ENCODE measurements at places on chromosomes 11 and 22.

GRCh38 chr11:63896071-63896470 lies 20.9 kb downstream of the RCOR2 start:
- DNase-seq: no peak

DNA sequence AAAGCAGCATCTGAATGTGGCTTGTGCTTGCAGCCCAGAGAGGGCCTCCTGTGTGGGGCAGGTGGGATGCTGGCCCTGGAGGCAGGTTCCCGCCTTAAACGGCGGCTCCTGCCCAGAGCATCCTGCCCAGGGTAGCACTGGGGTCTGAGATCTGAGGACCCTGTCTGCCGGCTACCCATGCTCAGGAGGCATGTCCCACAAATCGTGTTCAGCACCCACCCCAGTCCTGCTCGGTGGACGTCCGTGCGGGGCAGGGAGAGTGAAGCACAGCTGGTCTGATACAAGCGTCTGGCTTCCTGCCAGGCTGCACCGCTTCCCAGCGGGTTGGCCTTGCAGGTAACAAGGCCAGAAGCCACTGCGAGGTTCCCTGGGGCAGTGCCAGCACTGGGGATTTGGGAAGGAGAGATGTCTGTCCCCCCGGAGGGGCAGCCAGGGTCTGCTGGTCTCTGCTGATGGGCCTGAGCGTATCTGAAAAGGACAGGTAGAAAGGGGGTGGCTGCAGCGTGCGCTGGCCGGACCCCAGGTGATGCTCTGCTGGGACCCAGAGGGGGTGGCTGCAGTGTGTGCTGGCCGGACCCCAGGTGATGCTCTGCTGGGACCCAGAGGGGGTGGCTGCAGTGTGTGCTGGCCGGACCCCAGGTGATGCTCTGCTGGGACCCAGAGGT lies 3.6 kb downstream of the TRABD start:
- DNase-seq: no peak

- DNase-seq: no peak
Measured at GRCh38 chr11:13045734-13046133, 36.6 kb downstream of the RASSF10 start.

DNA sequence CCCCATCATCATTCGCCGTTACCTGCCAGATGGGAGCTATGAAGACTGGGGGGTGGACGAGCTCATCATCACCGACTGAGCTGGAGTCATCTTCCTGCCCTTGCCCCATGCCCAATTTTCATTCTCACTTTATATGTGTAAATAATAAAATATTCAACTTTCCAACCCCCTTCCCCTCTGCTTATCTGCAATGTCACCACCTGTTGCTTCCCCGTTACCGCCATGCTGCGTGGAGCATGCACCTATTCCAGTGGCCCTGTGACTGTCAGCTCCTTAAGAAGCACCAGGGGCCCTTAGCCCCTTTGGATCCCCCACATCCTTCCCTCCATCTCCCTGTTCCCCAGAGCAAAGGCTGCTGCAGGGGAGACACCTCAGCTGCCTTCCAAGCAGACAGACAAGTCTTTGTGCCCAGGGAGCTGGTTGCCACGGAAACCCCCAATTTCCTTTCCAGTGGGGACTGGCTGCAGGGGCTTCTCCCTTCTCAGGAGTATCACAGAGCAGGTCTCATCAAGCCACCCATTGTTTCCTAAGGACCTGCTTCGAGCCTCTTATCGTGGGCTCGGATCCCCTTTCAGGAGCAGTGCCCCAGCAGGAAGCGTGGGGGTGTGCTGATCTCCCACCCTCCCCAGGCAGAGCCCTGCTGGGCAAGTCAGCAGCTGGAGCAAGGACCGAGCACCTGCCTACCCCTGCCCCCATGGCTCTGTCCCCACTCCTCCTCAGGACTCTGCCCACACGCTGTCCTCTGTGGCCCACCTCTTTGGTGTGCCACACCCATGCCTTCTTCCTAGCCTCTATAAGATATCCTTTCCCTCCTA lies 14.3 kb downstream of the POLR2F start:
- DNase-seq: no peak

DNA sequence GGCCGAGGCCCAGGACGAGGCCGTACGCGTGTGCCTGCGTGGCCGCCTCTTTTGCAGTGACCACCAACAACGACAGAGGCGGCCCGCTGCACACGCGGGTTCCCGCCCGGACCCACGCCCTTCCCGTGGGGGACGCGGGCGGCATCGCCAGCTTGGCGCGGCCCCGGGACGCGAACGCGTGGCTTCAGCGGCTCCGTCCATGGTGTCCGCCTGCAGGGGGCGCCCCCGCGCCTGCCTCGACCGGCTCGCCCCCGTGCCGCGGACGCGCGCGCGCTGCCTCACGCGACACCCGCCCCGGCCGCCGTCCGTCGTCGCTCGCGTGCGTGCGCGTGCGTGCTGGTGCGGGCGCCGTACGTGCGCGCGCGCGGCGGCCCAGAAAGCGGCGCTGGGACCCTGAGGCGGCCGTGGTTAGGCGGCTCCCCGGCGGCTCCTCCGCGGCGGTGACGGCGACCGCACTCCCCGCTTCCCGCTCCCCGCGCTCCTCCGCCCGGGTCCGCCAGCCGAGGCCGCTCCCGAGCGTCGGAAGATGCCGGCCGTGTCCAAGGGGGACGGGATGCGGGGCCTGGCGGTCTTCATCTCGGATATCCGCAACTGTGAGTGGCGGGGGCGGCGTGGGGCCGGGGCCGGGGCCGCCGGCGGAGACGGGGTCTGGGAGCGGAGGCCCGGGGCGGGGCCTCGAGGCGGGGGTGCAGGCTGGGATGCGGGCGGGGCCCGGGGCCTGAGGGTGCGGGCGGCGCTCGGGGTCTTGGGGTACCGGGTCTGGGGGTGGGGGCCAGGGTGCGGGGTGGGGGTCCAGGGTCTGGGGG lies at the start of gene AP2A2:
Gene AP2A2, plus strand, starts transcription at position 375 of the 806 bp plus-strand sequence. Its CDS starts 152 bp downstream, at position 527.
- DNase-seq: peak; percentile 91

GRCh38 chr11:124174001-124174583 lies 9.1 kb upstream of the OR10D3 start:
- no peak for DNase-seq

DNA sequence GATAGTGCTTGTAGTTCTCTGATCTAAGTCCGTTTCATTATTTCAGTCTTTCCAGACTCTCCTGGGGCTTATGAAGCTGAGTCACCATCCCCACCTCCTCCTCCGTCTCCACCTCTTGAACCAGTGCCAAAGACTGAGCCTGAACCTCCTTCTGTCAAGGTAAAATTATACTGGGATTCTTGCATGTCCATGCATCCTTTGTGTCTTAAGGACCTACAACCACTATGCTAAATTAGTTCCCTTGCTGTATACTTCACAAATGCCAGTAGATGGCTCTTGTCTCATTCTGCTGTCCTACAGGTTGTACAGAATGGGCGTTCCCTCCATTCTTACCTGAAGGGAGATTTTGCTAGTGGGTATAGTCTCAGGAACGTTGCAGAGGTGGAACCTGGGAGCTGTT lies 42.2 kb downstream of the POLD3 start:
- DNase-seq: no peak

GRCh38 chr22:27982630-27983180 lies 63.6 kb upstream of the PITPNB start:
- no peak for DNase-seq

DNA sequence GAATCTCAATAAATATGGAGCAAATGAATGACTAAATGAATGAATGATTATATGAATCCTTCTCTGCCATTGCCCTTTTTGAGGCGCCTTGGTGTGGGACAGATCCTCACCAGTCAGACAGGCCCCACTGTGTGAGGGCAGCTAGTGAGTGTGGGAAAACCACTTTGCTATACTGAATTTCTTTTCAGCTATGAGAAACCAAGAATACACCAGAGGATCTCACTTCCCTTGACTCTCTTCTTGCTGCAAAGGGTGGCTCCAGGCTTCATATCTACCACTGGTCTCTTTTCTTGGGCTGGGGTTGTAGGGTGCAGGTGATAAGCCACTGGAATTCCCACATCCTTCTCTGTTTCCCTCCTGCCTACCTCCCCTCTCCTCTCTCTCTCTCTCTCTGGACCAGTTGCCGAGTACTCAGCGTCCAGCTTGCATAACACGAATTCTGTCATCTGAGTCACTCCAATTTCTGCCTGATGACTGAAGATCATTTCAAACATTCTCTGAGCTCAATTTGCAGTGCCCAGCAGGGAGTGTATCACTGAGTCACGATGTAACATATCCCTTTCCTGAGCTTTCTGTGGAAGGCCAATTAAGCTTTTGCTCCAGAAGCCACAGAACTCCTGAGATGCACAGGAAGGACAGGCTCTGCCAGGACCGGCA lies 304.3 kb upstream of the NCAM1 start:
- DNase-seq: no peak

- no peak for DNase-seq
Measured at GRCh38 chr22:35033635-35034296, 32.2 kb upstream of the ISX start.

GRCh38 chr22:41928593-41929417 lies 2.2 kb upstream of the TNFRSF13C start:
- no peak for DNase-seq

- DNase-seq: no peak
Measured at GRCh38 chr22:42814215-42814614, 42.9 kb downstream of the ARFGAP3 start.

- DNase-seq: no peak
Measured at GRCh38 chr11:33016654-33017053, 976 bp downstream of the DEPDC7 start.

DNA sequence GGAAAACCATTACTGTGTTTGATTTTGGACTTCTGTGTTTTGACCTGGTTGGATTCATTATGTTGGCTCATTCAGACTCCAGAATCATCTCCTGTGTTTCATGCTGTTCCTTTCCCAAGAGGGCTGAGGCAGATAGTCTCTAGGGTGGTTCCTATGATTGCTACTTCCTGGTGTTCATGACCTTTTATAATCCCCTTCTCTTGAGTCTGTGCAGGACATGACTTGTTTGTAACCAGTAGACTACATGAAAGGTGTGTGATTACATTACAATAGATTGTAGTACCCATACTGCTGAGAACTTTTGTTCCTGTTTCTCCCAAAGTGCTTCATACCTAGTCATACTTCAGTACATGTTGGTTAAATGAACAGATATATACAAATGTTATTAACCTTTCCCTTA lies 700.6 kb downstream of the METTL15 start:
- no peak for DNase-seq

DNA sequence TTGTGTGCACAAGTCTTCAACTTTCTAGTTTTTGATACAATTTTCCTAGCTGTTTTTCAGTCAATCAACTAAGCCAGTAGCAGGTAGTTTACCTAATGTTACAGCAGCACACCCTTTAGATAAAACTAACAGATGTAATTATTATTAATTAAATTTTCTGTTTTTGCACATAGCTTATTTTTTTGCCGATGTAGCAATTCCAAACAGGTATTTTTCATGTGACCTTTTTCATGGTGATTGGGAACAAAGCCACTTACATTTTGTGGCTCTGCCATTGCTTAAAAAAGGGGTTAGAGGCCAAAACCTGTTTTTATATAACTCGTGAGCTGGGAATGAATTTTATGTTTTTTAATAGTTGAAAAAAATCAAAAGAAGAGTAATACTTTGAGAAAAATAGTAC lies 724.5 kb downstream of the FAM181B start:
- DNase-seq: no peak

DNA sequence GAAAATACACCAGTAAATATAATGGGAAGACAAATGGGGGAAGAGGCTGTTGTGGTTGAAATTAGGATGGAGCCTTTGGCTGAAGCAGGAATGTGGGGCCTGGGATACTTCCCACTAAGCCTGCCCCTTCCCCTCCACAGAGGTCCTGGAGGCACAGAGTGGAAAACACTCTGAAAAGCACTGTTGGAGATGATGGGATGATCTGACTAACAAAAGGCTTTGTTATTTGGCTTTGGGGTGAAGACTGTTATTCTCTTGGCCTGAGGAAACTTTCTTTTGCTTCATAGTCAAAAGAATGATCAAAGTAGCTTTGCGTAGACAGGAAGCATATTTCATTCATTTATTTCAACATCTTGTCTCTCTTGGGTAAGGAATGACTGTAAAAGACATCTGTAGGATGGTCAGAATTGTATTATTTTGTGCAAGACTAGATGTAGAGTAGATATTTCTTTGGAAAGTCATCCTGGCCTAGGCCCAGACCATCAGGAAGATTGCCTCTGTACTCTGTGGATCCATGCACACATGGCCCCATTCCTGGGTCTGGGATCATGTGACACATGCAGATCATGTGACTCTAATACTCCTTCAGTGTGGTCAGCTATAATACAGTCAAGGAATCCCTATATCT lies 111.4 kb downstream of the SPON1 start:
- no peak for DNase-seq

- DNase-seq: no peak
Measured at GRCh38 chr22:20589614-20590476, 82.4 kb downstream of the MED15 start.

DNA sequence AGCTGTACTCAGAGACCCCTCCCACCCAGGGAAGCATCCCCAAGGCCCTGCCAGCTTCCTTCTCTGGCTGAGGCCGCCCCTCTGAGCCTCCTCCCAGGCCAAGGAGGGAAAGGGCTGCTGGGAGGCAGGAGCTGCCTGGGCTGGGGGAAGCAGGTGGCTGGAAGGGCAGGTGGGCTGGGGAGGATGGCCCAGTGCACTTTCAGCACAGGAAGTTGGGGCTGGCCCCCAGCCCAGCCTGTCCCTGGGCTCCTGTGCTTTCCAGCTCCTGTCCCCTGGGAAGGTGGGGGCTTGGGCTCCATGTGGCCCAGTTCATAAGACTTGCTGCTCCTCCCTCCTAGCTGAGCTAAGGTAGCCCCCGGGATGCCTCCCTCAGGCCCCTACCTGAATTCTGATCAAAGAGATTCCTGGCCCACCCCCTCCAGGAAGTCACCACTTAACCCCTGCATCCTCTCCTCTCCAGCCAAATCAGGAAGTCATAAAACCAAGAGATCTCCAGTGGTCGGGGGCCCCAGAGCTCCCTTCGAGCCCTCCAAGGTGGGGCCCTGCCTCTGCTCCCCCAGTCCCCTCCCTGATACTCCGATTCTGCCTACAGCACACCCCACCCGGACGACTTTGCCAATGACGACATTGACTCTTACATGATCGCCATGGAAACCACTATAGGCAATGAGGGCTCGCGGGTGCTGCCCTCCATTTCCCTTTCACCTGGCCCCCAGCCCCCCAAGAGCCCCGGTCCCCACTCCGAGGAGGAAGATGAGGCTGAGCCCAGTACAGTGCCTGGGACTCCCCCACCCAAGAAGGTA lies 4.9 kb downstream of the PPP1CA start:
- no peak for DNase-seq

- no peak for DNase-seq
Measured at GRCh38 chr22:28442711-28443525, 236.7 kb downstream of the TTC28 start.
